ENCODE measurements at places on chromosomes 1 and 21.

DNA sequence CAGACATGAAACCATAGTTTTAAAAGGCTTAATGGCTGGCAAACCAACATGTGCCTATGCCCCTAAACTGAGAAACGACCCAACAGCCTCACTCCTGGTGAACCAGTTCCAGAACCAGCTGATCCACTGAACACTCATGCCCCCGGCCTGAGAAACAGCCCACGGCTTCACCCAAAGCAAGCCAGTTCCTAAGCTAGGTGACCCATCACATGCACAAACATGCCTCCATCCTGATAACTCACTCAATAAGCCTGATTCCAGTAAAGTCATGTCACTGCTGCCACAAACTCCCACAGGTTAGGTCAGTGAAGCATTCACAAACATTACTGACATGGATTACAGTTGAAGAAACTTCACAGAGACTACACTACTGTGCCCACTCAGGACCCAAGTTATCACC is 161.6 kb downstream of the USH2A start:
- DNase-seq = no peak

GRCh38 chr1:20992322-20993056 is 184.2 kb downstream of the EIF4G3 start:
- DNase-seq = no peak

GRCh38 chr1:52657702-52658101 is 24.7 kb downstream of the SHISAL2A start:
- DNase-seq = no peak

DNA sequence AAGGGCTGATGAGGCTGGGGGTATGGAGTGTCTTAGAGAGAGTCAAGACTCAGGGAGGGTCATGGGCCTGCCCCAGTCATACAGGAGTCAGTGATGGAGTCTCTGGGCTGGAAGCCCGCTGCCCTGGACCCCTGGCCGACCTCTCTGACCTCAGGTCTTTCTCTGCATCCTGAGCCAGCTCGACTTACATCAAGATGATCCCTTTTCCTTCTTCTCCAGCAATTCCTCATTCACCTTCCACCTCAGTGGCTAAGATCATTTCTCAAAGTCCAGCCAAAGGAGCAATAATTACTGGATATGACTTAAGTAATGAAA is 308.6 kb downstream of the MATN1 start:
- DNase-seq = no peak

DNA sequence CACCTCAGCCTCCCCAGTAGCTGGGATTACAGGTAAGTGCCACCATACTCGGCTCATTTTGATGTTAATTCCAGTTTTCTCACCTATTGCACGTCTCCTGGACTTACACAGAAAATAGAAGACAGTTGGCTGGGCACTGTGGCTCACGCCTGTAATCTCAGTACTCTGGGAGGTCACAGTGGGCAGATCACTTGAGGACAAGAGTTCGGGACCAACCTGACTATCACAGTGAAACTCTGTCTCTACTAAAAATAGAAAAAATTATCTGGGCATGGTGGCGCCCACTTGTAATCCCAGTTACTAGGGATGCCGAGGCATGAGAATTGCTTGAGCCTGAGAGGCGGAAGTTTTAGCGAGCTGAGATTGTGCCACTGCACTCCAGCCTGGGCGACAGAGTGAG is 44.1 kb downstream of the DYRK1A start:
- DNase-seq = no peak

- DNase-seq = no peak
These were observed 4.5 kb downstream of the POLR3C start for GRCh38 chr1:145828367-145829026.

GRCh38 chr1:15022048-15022447 is 131.5 kb upstream of the TMEM51 start:
- DNase-seq = no peak
